ELR (cell line): ENCODE measurements at places on chromosomes 6 and 20.

- no peak for DNase-seq
Measured at GRCh38 chr6:21454262-21454661, 139.3 kb upstream of the SOX4 start.

DNA sequence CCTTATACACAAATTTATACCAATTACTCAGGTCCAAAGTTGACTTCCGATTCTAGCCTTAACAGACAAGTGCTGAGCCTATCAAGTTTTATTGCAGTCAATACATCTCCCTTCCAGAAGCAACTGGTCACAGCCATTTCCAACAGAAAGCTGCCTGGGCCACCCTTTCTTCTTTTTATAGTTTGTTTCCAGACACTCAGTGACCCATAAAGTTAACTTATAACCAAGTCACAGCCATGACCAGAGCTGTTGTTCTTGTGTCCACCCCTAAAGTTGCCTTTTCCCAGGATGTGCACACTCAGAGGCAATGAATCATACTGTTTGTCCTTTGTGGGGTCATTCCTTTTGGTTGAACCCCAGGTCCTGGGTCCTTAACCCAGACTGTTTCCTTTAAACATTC, 89.9 kb downstream of the CD83 start:
- DNase-seq, result no peak

DNA sequence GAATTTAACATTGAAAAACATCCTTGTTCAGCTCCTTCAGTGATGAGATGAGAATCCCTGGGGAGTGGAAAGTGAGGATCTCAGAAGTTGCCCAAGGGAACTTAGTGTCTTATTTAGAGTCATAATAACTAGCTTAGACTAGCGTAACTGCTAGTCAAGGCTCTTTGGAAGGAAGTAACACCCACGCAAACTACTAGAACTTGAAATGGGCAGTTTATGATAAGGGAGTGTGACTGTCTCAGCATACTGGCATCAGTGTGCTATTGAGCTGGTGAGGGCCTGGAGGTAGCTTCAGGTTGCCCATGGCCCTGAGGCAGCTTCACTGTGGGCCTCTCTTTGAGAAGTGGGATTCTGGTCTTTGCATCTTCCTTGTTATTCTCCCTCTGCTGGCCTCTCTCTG, 40.1 kb downstream of the SLX4IP start:
- DNase-seq, result no peak

GRCh38 chr20:62576815-62577489, 65.4 kb upstream of the SLCO4A1 start:
- DNase-seq, result peak; percentile 38

DNA sequence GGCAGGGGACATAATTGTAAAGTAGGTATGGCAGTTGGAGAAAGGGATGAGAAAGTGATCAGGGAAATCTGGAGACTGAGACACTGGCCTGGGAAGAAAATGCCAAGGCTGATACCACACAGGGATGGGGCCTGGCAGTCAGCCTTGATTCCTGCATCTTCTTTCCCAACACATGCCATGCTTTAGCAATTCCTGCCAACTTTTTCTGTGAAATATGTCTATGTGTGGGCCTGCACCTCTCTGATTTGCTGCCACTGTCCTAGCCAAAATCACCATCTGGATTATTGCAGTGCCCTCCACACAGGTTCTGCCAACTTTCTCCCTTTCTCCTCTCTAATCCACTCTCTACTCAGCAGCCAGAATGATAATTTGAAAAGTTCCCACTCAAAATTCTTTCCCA, 759.8 kb upstream of the CITED2 start:
- no peak for DNase-seq

DNA sequence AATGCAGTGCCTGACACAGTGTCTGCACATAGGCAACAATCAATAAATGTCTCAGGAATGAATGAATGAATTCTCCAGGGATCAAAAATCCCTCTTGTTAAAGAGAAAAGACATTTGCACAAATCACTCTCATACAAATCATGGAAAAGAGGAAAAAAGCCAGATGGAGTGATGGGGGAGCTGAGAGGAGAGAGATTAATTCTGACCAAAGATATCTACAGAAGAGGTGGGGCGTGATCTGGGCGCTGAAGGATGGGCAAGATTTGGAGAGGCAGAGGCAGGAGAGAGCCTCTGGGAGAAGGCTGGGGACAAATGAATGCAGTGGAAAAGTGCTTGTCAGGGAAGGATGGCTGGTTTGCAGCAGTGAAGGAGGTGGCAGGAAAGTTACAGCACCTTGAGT, 142.9 kb upstream of the BACH2 start:
- DNase-seq, result no peak

- DNase-seq, result no peak
Measured at GRCh38 chr6:34085453-34086170, 60.3 kb downstream of the GRM4 start.

DNA sequence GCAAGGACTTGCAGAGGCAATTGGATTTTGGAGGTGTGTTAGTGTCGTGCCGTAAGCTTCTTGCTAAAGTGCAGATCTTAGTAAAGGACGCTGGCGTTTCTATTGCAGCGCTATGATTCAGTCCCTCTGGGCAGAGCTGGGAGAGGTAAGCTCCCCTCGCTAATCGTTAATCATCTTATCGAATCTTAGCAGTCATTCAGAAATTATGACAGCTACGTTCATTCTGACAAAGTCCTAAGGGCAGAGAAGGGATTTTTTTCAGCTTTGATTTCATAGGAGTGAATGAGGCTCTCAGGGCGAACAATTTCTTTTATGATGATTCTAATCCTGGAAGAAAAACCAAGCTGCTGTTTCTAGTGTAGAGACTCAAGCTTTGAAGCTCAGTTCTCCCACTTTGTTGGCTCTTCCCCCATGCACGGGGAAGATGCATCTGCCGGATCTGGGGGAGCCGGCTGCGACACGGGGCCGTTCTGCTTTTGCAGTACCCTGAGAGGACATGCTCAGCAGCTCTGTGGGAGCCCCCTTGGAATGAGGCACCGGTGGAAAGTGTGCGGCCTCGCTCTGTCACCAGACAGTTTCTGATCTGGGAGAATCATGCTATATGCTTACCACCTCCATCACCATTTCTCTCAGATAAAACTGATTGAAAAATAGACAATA, 79.1 kb upstream of the SLC22A23 start:
- no peak for DNase-seq

- DNase-seq, result no peak
Measured at GRCh38 chr20:63054103-63054474, 47.3 kb upstream of the BHLHE23 start.

DNA sequence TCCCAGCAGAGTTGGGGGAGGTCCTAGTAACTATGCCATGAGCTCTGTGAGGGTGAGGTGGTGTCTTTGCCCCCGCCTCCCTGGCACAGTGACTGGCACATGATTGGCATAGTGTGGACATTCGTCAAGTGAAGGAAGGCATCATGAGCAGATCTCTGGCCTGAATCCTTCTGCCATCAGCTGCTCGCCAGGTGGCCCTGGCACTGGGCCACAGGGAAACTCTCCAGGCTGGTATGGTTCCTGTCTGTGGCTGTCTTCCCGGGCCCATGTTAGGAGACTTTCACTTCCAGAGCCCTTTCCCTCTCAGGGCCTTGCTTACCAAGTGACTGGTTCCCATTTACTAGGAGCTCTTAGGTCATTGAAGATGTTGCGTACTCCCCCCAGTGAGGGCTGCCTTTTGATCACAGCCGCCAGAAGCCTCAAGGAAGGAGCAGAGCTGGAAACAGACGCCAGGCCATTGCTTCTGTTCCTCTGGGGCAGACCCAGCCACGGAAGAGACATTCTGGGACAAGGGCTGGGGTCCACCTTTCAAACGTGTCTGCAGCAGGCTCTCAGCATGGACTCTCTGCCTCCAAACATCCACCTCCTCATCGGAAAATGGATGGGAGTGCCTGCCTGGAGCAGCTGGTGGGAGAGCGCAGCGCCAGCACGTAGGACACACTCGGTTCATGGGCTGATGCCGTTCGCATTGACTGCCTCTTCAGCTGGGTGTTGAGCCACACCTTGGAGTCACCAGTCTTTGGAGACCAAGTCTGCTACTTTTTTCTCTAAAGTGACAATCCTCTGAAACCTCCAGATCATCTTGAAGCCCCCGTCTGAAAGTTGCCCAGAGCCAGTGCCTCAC, 67.2 kb downstream of the PTPN1 start:
- no peak for DNase-seq

GRCh38 chr6:51725155-51725554, 362.3 kb downstream of the PKHD1 start:
- no peak for DNase-seq

DNA sequence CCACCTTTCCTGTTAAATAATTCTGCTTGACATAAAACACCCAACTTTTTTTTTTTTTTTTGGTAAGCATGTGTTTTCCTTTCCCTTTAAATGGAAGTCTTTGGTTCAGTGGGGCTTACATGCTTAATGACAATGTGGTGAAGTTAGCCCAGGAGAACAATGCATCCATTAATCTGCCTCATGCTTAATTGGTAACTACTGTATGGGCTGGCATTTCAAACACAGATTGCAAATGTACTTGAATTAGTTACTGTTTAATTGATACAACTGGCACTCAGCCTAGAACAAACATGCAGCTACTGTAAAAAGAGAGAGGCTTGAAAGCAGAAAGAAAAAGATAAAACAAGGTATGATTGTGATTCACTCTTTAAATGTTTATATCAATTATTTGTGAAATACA, 483.6 kb upstream of the NOX3 start:
- DNase-seq, result no peak

- no peak for DNase-seq
Measured at GRCh38 chr6:166494757-166495486, 91.6 kb downstream of the RAMACL start.

DNA sequence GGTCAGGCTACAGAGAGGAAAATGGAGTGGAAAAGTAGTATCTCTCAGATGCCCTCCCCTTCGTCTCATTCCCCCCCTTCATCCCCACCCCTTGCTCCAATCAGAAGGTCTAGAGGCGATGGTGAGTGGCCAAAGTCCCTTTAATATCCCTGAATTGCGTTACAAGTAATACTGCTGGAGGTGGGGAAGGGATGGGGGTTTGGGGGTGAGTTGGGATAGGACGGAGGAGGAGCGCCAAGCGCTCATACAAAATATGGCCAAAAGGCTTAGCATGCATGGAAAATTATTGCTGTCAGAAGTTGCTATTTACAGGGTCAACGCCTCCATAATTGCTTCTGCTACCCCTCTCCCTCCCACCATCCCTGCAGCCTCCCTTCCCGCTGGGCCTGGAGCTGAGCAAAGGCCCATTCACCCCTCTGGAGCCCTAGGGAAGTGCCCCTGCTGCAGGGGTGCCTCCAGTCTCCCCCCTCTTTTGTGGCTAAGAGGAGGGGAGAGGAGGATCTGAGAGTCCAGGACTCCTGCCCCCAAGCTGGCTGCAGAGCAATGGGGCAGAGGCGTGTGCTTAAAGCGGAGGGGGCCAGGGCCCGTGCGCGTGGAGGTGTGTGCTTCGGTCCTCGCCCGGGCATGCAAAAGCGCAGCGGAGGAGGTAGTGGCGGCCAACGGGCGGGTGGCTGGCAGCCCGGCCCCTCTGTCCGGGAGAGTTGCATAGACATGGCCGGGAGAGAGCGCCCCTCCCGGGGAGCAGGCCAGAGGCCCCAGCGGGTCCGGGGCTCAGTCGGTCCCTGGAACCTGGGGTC, 8.7 kb upstream of the SRXN1 start:
- no peak for DNase-seq

- no peak for DNase-seq
Measured at GRCh38 chr6:168216117-168216516, 103.5 kb downstream of the DACT2 start.

DNA sequence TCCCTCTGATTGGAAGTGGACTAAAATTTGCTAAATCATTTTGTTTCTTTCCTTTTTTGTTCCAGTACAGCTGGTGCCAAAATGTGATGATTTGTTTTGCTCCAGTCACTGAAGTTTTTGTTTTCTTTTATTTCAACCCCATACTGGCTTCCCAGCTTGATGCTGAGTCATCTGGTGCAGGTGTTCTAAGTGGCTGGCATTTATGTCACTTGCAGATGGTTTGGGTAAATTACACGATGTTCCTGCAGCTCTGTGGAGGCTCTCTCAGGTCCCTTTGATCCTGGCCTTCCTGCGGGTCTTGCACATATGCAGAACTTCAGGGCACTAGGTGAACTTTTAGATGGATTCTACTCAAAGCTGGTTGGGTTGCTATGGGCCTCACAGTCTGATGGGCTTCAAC, 577.7 kb downstream of the HAO1 start:
- DNase-seq, result no peak
